ENCODE measurements at places on chromosomes 7 and 10.

GRCh38 chr7:611281-611810 is 91.7 kb upstream of the PDGFA start:
- H3K4me3 ChIP-seq, result no peak overlapping the region
- DNase-seq, result no peak
- no peak overlapping the region for H3K27ac ChIP-seq
- no peaks in the 10 kb centered on the region for H3K4me1 ChIP-seq

DNA sequence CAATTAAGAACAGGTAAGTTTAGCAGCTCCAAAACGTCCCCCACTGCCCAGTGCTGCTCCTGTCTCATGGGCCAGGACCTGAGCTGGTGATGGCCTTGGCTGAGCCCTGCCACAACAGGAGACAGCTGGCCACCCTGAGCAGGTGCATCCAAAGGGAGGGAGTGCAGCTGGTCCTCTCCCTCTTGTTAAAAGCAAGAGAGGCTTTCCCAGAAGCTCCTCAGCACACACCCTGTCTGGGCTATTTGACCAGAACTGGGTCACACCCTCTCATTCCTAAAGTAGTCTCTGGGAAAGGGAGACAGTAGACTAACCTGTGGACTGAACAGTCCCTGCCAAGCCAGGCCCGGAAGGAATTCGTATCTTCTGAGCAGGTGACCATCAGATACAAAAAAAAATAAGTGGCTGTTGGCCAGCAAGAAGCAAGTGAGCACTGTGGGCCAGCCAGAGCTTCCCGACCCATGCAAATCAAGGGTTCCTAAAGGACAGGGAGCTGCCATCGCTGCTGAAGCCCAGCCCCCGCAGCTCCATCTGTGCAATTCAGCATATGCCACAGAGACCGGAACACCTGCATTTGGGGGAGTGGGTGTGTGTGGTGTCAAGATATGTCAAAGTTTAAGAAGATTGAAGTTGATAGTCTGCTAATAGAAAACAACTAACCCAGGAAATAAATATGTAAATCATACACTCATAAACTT is 2.1 kb upstream of the TMEM72 start:
- no peak for DNase-seq
- no peak overlapping the region for H3K4me3 ChIP-seq

DNA sequence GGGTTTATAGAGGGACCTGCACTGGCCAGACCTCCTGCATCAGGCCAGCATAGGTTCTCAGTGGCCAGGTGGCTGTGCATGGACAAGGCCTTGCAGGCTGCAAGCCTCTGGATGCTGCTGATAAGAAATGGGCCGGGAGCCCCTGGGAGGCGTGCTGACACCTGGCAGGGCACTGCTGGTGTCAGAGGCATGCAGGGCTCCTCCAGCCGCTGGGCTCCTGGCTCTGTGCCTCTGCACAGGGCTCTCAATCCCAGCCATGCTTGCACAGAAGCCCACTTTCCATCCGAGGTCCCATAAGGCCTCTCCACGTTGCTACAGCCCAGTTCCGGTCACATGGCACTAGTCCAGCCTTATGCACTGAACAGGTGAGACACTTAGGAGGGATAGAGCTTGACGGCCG is 27.3 kb downstream of the ANTXRL start:
- H3K4me3 ChIP-seq, result no peak overlapping the region
- H3K36me3 ChIP-seq, result no peaks in the 10 kb centered on the region
- no peak overlapping the region for H3K27ac ChIP-seq
- peaks cover 8% of the 10 kb centered on the region for H3K27me3 ChIP-seq
- H3K4me1 ChIP-seq, result peaks cover 48% of the 10 kb centered on the region

DNA sequence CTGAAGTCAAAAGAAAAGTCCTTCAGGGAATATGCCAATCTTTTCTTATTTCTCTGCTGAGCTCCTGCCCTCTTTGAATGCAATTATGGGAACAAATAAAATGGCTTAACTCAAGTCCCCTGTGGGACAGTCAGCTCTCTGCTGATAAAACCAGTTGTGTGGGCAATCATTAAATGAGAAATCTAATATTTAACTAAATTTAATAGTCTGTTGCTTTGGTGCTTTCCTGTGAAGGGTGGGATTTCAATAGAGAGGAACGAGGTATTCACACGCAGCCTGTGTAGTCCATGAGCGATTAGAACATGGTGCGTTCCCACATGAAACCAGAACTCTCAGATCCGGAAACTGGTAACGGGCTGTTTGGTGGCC is 138.4 kb downstream of the PAXIP1 start:
- peaks cover 5% of the 10 kb centered on the region for H3K36me3 ChIP-seq
- H3K27me3 ChIP-seq, result peaks cover 3% of the 10 kb centered on the region
- H3K27ac ChIP-seq, result no peak overlapping the region
- H3K4me1 ChIP-seq, result no peaks in the 10 kb centered on the region
